ENCODE measurements at places on chromosomes 1 and 21.

DNA sequence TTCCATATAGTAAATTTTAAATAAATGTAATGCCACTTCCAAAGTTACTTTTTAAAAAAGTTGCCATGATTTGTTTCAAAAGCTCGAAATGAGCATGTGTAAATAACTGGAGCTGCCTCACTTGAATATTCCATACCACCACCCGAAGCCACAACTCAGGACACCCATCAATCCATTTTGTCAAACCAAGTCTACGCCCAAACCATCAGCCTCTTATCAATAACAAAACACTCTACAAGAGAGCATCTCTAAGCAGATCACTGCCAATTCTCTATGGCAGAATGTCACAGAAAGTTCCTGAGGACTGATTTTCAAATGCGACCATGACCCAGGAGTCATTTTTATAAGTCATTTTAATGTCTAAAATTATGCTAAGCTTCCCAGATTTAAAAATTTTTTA is 4.5 kb downstream of the HNRNPR start:
- DNase-seq = no peak

- no peak for DNase-seq
These were observed 180.5 kb downstream of the DYRK1A start for GRCh38 chr21:37546949-37547614.

DNA sequence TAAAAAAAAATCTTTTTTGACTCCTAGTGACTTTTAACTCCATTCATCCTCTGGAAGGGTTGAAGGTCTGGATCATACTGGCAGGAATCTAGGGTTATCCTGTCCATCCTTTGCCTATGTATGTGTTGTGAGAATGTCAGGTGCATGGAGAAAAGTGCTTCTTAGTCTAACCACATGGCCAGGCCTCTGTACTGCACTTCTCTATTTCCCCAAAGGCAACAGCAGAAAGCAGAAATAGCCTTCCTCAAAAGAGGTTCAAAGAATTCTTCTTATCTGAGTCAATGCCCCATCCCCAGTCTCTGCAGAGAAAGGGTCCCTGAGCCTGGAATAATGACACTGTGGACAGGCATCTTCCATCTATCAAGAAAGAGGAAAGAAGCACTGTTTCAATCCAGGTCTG is 85.7 kb upstream of the CD34 start:
- no peak for DNase-seq

DNA sequence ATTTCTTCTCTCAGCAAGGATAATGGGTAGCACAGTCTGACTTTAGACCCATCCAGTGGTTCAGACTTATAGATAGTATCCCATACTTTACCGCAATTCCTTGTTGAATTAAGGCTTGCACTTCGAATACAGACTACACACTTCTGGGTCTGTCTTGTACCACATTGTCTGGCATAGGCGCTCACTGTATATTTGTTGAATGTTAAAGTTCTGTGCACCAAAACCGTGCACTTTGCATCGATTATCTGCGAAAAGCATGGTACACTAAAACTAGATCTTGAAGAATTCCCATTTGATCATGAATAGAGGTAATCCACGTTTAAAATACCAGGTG is 556 bp upstream of the RYR2 start:
- no peak for DNase-seq

- DNase-seq = no peak
These were observed 120.5 kb upstream of the CD34 start for GRCh38 chr1:208031316-208031931.

DNA sequence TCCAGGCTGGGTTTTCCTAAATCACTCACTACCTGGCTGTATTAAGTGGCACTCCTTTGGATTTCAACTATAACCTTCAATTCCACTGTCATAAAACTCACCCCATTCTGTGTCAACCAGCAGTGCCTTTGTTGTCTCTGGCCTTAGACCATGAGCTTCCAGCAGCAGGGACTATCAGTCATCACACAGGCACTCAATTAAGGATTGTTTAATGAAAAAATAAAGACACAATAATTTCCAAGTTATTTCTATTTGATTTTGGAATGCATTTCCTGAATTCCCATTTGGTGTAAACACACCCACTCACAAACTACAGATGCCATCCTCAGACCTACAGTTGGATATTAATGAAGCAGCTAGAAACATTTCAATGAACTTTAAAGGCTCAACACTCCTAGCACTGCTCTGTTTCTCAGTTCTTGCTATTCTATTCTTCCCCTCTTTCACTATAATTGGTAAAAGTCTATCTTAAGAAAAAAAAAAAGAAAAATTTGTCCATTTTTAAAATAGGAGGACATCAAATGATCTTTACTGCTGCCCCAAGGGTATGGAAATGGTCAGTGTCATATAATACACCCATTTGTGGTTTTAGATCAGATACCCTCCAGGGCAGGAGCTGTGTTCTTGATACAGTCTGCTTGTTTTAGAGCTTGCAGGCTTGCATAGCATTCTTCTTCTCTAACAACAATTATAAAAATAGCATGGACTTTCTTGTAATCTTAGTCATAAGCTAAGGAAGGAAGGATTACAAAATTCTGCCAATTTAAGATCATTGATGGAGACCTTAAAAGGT is 156.4 kb downstream of the PTGER3 start:
- DNase-seq = no peak

DNA sequence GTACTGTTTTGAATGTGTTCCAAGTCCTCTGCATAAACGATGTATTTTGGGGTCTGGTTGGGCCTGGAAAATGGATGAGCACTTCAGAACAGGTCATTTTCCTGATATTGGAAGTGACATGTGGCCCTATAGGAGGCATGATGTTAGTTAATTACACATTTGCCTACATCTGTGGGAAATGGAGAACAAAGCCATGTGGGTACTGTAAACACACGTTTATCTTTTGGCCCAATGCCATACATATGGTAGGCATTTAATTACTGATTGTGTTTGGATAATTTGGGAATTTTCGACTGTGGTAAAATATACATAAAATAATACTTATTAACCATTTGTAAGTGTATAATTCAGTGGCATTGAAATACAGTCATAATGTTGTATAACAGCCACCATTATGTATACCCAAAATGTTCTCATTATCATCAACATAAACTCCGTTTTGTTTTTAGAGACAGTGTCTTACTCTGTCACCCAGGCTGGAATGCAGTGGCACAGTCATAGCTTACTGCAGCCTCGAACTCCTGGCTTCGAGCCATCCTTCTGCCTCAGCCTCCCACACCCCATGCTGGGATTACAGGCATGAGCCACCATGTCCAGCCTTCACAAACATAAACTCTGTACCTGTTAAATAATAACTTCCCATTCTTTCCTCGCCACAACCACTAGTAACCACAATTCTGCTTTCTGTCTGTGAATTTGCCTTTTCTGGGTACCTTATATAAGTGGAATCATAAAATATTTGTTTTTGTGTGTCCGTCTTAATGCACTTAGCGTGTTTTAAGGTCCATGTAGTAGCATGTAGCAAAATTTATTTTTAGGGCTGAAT is 11.9 kb upstream of the RNPEP start:
- no peak for DNase-seq

- DNase-seq = no peak
These were observed 227.1 kb downstream of the GRIK3 start for GRCh38 chr1:36807262-36807661.

GRCh38 chr1:234102583-234102982 is 198.1 kb downstream of the SLC35F3 start:
- no peak for DNase-seq

DNA sequence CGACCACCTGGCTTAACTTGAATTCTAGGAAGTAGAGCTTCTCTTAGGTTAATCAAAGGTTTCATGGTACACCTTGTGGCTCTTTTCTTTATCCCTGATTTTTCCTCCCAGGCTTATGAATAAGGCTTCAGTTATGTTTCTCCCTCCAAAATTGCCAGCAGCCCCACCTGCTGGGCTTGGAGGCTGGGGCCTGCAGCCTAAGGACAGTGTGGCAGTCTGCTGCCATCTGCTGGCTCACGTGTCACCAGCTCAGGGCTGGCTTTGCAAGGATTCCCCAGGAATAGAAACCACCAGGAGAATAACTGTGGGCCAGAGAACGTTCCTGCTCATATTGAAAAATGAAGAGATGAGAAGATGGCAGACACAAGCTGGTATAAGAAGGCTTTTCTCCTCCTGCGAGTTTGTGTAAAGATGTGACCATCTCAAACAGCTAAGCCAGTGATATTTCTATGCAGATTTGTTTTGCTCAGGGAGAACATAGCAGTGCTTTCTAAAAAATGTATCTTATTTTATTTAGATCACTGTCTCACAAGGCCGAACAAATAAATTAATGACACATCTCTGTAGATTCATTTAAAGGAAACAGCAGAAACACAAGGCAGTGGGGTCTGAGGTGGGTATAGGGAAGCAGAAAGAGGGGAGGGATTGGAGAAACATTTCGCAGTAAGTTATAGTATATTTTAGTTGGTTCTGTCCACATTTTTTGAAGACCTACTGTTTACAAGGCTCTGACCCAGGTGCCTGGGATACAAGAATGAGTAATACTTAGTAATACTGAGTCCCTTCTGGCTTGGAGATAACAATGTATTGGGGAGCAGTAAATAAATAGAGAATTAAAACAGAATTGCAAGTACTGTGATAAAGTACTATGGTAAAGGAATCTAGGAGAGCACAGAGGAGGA is 291.1 kb upstream of the SGIP1 start:
- DNase-seq = peak; percentile 52

DNA sequence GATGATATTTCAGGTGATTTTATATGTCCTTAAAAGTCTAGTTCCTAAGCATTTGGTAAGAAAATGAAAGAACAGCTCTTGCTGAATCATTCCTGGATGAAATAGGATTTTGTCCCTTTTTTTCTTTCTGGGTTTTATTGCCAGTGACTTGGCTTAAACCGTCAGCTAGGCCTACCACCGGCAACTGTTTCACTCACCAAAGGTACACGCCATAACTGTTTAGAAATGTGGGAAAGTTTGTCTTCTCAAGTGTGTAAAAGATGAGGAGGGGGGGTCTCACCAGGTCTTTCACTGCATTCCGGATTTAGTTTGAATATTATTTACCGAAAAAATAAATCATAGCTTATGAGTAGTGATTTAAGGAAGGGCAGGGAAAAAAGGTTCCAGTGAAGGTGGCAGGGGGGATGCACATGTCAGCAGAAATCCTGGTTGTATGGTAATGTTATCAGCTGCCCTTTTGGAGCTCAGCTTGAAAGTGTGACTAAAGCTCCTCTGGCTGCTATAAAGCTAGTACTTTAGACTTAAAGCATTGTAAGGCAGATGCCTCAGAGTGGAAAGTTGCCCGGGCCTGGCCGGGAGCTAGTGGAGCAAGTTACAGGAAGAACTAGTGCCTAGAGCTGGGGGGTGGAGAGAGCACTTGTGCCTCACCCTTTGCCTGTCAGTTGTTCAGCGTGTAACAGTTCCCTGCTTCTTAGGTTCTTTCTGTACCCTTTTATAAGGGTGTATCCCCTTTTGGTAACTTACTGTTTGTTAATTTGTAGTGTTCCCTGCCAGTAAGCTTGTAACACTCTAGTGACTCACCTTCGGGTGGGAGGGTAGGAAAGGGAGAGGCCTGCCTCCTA is 3.1 kb downstream of the ATP1A1 start:
- no peak for DNase-seq

GRCh38 chr1:41976671-41977070 is 57.9 kb upstream of the HIVEP3 start:
- DNase-seq = no peak

DNA sequence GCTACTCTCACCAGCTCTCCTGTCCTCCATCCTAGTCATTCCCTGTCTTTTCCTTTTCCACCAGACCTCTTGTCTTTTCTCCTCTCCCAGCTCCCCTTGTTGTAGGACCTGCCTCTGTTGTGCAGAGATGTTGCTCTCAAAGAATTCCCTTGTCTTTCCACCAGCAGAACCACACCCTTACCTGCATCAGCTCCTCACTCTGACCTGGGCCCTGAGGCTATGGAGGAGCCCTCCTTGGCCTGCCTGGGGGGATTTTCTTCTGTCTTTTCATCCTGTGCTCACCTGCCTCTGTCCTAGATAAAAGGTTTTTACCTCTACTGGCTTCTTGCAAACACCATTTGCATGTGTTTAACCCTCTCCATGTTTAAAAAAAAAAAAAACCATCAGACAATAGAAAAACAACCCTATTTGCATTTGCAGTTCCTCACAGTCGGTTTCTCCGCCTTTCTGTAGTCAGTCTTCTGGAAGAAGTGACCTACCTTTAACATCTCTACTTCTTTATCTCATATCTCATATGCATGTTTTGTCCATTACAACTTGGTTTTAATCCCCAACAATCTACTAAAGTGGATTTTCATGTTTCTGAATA is 12.1 kb downstream of the FCRL5 start:
- no peak for DNase-seq

DNA sequence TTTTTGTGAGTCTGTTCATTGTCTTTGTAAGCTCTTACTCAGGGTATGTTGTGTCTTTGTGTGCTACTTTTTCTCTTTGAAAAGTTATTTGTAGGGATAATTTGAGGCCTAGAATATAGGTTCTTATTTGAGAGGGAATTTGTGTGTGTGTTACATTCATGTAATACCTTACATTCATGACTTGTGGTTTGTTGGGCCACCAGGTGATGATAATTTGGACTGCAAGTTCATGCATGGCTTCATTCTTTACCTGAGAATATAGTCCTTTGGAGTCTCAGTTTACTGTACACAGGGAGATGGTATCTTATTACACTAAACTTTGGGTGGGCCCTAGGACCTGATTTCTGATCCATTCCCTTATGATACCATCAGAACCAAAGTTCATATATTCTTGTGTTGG is 51.8 kb upstream of the FASLG start:
- no peak for DNase-seq

DNA sequence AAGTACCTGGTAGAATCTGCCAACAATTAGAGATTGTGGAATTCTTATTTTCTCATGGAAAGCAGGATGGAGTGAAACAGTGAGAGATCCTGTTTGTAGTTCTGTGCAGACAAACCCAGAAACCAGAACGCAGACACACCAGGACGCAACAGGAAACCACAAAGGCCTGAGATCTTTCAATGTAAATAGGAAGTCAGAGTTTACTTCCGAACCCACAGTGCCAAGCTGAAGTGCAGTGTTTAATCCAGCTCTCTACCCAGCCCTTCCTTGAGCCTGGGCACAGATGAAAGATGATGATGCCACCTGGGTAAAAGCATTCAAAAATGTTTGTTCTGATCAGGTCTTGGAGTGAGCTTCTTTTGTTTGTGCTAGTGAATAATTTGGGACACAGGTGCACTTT is 244.2 kb upstream of the HOOK1 start:
- DNase-seq = peak; percentile 2

GRCh38 chr1:65698590-65698989 is 94.1 kb upstream of the PDE4B start:
- DNase-seq = no peak

DNA sequence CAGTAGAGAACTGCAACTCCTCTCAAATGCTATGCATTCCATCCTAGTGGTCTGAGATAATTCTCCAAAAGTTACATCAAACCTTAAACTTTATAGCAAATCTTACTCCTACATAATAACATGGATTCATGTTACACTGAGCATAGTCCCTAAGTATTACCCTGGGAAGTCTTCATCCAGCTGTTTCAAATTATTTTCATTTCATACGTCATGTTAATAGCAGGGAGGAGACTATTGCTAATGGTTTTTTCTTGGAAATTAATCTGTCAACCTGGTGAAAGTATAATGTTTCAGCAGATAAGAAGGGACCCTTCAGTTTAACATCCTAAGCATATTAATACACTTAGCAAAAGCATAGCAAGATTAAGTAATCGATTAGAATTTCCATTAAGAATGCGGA is 318.1 kb downstream of the USP25 start:
- no peak for DNase-seq
